ENCODE measurements at places on chromosomes 6 and 20.

GRCh38 chr20:43529457-43530153 lies 22.1 kb downstream of the L3MBTL1 start:
- DNase-seq, result no peak

DNA sequence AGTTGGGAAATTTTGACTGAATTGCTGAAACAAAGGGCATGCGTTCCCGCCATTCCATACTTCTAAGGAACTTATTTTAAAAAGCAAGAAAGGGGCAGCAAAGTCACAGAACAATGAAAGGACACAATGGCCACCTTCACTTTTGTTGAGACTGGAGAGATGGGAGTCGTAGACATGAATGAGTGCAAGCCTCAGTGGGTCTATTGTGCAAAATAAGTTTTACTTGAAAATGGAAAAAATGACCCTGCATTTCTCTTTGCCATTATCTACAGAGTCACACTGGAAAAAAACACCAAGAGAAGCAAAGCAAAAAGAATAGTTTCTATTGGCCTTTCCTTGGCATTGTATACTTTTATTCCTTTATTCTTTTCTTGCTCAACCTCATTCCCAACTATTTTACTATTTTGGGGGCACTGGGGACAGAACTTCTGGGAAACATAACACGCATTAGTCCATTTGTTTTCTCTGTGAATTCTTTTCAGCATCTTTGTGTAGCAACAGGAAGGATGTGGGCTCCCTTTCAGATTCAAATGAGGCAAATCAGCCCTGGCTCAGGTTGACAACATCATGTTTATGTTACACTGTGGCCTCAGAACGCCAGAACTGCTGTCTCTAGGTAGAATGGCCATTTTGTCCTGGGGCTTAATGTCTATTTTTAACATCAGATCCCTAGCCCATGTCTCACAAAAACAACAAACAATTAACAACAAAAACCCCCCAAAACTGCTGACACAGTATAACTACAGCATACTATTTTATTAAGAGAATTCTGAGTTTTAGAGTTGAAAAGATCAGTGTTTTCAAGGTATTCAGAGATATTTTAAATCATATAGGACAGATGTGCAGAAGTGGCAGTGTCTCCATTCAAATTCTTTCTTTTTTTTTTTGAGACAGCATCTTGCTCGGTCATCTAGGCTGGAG lies 122.2 kb downstream of the FYN start:
- DNase-seq, result no peak

- DNase-seq, result no peak
These were observed 75.0 kb upstream of the EXOC2 start for GRCh38 chr6:767755-768512.

GRCh38 chr20:53916173-53916512 lies 154.3 kb downstream of the BCAS1 start:
- no peak for DNase-seq

- DNase-seq, result no peak
These were observed 270.8 kb downstream of the CD83 start for GRCh38 chr6:14388371-14388770.

DNA sequence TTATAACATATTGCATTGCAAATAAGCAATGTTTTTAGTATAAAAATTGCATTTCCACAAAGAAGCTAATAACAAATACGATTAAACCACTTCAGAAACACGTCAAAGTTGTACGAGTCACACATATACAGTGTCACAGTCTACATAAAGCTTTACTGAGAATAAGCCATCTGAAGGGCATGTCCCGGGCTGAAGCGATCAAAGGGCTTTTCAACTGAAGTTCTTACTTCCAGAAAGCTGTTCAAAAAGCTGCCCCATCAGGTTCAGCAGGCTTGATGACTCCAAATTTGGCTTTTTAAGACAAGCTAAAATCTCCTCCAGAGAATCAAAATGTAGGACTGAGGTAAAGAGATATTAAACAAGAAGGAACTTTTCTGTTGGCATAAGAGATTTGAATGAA lies 37.5 kb upstream of the HAO1 start:
- no peak for DNase-seq

DNA sequence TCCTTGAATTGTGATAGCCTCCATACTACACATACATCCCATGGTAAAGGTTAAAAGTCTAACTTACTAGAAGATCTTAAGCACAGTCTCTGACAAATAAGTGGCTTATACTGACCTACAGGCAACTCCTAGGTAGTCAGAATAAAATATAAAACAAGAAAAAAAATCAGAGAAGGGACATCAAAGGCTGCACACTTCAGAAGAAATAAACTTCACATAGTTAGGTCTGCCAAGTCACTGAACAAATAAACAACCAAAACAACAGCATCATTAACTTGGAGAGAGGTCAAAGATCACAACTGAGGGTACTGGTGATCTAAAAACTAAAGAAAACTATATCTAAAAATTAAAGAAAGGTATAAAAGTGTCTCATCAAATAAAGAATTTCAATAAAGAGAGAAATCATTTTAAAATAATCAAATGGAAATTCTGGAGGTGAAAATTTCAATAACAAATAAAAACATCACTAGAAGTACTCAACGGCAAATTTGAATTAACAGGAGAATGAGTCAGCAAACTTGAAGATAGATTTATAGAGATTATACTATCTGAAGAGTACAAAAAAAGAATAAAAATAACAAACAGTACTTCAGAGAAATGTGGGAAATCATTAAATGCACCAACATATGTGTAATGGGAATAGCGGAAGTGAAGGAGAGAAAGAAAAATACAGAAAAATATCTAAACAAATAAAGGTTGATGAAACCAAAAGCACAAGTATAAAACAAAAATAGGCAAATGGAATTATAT lies 88.0 kb upstream of the UST start:
- DNase-seq, result no peak

DNA sequence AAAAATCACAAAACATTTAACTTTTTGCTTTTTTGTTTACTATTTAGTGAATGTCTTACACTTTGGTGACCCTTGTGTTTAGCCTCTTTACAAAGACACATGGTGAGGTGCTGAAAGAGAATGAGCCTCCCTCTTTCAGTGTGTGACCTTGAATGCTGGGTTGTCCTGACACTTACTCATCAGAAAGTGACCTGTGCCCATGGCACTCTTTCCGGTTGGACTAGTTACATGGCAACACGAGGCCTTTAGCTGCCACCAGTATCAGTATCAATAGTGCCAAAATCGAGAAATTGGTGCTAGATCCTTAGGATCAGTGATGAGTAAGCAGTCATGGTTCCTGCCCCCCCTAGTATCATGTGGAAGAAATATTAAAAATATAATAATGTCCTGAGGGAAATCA lies 1.7 kb upstream of the RPL7L1 start:
- DNase-seq, result no peak

DNA sequence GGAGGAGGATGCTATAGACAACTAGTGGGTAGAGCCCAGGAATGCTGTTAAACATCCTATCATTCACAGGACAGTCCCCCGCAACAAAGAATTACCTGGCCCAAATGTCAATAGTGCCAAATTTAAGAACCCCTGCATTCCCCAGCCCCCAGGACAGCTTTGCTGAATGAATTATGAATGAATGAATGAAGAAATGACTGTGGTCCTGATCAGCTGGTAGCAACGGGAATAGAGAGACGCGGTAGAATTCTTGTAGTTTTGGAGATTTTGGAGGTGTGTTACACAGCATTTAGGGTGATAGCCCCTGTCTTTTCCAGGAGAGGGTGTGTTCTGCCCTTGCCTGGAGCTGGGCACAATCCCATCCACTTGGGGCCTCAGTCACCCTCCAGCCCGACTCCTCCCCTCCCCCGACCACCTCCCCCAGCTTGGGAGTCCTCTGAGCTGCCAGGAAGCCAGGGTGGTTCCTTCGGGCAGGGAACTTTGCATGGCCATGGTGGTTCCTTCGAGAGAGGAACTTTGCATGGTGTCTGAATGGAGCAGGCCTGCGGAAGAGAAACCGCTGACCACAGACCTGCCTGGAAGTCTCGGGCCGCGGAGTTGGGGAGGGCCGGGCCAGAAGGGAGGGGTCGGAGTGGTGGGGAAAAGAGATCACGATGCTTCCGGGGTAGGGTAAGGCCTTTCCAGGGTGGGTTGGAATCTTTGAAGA lies 1.0 kb upstream of the HCK start:
- DNase-seq, result no peak

DNA sequence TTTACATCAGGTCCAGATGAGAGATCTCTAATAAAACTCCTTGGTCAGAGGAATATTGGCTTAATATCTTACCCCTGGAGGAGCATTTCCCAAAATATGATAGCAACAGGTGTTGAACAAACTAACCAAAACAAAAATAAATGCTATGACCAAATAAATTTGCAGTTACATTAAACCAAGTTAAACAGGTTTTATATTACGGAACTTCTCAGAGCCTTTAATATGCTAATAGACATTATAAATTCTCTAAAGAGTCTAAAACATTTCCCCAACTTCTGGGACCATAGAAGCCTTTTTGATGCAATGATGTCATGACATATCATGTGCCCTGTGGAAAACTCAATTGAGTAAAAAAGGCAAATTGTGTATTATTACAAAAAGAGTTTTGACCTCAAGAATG lies 90.9 kb upstream of the ARMC2 start:
- no peak for DNase-seq

- no peak for DNase-seq
These were observed 27.1 kb downstream of the ID4 start for GRCh38 chr6:19864285-19864684.

DNA sequence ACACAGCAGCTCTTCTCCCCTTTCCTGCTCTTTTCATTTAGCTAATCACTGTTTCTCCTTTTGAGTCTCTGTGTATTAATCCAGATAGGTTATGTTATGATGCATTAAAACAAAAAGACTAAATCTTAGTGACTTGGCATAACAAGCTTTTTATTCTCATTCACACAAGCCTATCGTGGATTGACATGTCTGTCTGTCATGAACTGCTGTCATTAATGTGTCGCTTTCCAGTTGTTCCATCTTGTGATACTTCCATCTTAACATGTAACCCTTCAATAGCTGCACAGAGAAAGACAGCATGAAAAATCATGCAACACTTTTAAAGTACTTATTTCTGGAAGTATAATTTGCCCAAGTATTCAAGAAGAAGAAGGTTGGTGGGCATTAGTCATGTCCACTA lies 128.7 kb downstream of the GRIK2 start:
- DNase-seq, result no peak

DNA sequence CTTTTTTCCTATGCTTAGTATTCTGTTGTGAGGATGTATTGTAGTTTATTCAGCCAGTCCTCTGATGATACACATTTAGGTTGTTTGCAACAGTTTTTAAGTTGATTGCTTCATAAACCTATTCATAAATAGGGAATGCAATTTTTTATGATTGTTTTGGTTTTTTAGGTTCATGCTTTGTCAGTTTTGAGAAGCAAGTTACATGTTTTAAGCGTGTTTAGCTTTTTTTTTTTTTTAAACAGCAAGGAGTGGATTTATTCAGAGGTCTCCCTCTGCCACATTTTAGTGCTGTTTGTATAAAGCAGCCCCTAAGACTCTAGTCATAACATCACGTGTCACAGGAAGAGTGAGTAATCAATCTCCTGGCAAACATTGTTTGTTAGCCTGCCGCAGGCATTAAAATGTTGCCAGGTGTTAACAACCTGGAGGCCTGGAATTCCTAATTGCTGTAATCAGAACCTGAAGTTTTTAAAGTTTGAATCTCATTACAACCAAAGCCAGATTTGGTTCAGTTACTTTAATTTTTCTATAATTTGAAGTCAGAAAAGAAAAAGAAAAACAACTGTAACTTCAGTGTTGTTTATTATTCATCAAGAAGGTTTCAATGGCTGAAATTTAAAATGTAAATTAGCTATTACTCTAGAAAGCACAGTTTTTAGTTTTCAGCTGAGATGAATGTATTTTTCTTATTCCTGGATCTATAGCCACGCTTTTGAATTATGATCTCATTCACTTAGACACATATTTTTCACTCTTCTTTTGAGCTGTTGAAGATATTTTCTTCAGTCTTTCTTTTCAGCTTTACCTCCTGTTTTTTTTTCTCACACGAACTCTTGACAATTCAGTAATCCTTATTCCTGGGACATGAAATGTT lies 59.2 kb downstream of the KCNS1 start:
- no peak for DNase-seq

DNA sequence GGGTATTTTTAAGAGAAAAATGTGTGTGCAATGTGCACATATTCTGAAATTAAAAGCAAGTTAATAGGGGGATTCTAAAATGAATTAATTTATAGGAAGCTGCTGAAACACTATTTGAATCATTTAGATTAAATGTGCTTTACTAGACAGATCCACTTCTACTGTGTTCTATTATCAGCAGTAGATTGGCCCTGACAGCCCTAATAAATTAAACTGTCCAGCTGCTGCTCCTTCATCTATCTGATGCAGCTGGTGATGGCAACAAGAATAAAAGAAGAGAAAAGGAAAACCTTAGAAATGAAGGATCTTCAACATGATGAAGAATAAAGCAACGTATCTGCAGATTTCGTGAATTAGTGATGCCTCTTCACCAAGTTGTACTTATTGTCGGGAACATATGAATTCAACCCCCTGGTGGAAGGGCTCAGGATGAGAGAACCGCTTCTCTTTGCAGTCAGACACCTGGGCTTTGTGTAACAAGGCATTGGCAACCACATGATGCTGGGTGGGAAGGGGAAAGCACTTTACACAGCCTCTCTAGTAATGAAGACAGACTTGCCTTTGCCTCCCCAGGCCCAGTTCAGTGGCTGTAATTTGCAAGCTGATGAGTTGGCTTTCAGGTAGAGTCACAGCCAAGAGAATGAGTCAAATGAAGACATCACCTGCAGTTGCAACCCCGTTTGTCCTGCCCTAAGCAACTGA lies 94.4 kb downstream of the LAMP5 start:
- DNase-seq, result no peak

DNA sequence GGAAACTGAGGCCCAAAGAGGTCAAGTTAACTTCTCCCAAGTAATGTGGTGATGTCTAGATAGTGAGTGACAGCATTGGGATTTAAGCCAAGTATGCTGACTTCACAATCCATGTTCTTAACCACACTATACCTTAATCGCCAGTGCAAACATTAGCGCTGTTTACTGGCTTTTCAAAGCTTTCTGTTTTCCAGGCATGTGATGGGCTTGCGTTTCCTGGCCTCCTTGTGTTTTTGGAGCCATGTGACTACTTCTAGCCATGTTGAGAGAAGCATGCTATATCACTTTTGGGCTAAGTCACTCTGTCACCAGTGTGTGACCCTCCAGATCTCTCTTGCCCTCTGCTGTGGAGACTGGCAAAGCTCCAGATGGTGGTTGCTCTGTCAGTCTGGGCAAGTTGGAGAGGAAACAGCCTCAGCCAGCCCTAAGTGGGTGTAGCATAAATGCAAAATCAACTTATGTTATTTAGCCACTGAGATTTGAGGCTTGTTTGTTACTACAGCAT lies 76.9 kb downstream of the ANKRD6 start:
- DNase-seq, result no peak

DNA sequence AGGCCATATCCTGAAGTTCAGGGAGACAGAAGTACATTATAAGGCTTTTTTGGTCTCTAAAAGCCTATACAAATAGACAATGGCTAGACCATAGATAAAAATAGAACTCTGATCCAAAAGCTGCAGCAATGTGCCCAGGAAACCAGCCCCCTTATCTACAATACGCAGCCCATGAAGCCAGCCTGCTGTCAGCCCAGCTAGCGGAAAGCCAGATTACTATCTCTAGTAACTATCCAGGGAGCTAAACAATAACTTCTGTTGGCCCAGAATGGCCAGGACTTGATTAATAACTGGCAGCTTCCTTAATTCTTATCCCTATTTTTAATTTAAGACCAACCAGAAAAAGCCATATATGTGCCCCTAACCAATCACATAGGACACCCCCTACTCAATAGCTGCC lies 160.4 kb upstream of the SMLR1 start:
- no peak for DNase-seq

GRCh38 chr20:3082955-3083952 lies 1.3 kb downstream of the AVP start:
- no peak for DNase-seq

Data from stimulated activated CD4-positive, alpha-beta T cell treated with anti-CD3 and anti-CD28 coated beads, Interleukin-15, amount 100 ng/mL, for 1 hour (primary cell).